Cardiac fibroblast (primary cell): ENCODE measurements at places on chromosomes 11 and 22.
A peak's percentile ranks its signal among the peaks of the same experiment; 100 is the strongest.

DNA sequence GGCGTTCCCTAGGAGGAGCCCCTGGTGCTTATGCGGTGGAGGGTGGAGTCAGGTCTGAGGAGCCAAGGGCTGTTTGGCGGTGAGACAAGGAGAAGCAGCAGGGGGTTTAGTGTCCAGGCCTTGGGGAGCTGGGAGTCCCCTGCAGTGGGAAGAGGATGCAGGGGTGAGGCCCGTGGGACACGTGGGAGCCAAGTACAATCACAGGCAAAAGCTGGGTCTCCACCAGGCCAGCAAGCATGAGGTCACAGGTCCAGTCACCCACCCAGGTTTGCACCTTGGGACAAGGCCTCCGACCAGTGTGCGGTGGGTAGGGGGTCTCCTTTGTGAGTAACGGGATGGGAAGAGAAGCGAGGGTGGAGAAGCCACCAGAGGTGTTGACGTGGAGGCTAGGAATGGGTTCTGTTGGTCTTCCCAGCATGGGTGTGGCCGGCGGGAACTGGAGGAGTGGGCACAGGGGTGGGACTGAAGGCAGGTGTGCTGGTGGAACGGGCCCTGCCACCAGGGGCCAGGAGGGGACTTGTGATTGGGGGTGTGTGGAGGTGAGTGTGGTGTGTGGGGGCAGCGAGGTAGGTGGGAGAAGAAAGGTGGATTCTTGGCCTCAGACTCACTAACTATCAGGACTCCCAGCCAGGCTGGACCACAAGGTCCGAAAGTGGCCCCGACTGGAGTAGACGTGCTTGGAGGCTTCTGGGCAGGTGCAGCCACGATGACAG is 953.6 kb downstream of the TBC1D22A start:
- DNase-seq, result no peak

DNA sequence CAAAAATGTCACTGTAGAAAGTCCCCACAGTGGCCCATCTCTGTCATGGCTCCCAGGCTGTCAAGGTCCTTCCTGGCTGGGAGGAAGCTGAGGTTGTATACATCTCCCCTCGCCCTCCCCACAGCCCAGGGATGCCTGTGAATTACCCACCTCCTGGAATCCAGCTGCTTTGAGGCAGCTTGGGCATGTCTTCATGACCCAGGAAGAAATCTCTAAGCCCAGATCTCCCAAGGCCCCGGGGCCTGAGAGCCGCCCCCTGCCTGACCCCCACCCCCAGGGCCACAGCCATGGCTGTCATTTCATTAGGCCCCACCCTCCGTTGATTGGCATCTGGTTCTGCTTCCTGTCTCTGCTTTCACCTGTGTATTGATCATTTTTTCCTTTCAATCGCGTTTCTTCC is 207.5 kb downstream of the TBC1D22A start:
- no peak for DNase-seq

DNA sequence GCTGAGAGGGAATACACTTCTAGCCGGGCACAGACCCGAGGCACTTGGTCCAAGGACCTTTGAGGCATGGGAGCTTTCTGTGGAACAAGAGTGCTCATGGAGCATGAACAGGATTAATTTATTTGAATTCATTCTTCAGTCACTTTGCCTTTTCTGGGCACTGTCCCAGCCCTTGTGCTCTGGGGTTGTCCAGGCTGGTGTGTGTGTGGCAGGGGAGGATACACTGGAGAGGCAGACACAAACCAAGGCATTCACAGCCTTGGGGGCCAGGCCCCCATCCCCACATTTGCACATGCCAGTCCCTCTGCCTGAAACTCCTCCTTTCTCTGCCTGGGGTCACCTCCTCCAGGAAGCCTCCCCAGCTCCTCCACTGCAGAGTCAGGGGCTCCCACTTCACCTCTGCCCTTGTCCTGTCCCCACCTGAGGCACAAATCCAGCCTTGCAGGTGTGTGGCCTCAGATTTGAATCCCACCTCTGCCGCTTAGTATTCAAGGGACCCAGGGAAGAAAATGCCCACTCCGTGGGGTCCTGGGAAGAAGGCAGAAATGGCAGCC is 55.5 kb downstream of the MYO7A start:
- no peak for DNase-seq

DNA sequence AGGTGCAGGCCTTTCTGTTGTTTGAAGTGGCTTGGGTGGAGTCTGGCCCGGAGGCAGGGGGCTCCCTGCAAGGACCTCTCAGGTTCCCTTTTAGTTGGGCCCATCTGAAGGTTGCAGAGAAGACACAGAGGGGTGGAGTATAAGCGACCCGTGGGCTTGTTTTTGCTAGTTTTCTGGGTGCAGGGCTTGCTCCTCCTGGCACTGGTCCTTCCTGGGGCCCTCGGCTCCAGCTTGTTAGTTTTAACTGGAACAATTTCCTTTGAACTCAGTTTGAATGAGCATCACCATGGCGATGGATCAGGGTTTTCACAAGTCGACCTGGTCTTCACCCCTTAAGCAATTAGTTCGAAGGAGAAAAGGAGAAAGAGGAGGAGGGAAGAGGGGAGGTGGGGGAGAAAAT is 28.5 kb upstream of the OAF start:
- DNase-seq, result no peak

DNA sequence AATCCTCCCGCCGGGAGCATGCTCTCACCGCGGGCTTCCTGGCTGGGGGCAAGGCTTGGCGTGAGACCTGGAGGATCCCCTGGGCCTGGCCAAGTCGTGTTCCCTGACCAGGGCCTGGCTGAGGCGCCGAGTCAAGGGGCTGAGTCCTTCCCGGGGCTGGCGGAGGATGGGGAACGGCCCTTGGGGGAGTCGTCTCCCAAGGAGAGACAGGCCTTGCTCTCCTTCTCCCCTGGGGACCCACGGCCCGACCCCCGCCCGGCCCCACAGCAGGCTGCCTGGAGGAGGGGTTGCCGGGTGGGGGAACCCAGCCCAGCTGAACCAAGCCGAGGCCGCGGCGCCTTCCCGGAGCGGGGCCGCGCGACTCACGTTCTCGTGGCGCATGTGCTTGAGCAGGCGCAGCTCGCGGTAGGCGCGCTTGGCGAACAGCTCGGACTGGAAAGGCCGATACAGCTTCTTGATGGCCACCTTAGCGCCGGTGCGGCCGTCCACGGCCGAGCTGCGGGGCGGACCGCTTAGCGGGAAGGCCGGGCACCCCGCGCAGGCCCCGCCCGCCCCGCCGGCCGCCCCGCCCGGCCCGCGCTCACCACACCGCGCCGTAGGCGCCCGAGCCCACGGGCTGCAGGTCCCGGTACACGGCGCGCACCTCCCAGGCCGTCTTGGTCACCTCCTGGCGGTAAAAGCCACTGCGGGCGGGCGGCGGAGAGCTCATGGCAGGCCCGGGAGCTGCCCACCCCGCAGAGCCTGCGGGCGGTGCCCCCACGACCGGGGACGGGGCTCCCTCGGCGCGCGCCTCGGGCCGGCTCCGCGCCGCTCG is 475 bp downstream of the MAPK12 start:
- peak; percentile 71 for DNase-seq

DNA sequence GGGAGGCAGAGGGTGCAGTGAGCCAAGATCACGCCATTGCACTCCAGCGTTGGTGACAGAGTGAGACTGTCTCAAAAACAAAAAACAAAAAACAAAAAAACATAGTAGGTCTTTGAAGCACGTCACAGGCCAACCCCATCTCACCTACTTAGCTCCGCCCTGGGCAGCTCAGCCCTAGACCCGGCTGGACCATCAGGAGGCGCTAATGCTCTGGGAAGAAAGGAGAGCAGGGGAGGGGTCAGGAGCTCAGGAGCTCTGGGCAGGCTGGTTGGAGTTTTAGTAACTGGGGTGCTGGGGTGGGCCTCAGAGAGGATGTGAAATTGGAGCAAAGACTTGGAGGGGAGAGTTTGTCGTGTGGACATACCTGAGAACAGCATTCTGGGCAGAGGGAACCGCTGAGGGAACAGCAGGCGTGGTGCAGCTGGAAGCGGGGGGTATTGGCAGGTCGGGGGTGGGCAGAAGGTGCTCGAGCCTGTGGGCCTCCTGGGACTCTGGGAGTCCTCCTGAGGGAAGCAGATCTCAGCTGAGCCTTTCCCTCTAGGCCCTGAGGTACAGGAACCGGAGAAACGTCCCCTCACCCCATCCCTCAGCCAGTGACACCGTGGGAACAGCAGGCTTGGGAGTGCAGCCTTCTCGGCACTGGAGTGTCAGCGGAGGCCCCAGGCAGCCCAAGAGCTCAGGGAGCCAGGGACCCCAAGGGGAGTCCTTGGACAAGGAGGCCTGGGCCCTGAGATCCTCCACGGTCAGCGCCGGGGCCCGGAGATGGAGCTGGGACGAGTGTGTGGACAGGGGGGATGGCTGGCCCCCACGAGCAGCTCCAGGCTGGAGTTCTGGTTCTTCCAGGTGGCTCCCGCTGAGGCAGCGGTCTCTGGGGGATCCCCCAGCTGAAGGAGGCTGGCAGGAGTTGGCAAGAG is 2.2 kb upstream of the RPS6KA4 start:
- DNase-seq, result peak; percentile 60

DNA sequence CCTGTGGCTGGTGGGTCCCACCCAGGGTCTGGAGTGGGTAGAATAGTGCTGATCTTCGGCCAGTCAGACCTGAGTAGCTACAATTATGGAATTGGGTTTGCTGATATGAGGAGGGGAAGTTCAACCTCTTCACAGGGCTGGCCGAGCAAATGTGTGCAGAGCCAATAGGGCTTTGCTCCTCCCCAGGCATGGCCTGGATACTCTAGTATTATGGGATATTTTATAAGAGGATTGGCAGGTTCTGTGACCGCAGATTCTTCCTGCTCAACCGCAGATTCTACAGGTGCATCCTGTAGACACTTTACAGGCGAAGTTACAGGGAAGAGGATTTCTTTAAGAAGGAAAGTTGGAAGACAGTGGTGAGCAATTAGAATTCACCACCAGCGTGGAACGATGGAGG is 44.3 kb downstream of the TBC1D22A start:
- no peak for DNase-seq

DNA sequence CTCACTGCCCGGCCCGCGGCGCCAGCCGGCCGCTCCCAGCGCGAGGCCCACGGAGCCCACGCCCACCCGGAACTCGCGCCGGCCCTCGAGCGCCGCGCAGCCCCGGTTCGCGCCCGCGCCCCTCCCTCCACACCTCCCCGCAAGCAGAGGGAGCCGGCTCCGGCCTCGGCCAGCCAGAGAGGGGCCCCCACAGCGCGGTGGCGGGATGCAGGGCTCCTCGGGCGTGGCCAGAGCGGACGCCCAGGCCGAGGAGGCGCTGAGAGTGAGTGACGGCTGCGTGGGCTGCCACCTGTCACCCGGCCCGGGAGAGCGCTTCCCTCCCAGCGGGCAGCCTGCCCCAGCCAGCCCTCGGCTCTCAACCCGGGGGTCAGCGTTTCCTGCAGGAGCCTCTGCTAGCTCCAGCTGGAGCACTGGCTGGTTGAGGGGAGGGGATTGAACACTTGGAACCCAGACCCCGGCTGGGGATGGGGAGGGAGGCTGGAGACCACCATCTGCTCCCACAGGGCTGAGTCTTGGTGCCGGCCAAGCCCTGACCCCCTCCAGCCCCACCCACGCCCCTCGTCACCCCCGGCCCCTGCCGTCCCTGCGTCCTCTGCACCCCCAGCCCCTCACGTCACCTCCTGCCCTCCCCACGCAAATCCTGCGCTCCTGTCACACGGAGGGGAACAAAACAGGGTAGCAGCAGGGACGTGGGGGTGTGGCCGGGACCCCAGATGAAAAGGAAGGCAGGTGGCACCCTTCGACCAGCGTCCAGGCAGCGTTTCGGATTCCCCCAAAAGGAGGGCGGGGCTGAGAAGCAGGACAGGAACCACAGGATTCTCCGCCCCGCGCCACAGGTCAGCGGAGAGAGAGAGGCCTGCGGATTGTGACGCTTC is 157.0 kb downstream of the BRD1 start:
- DNase-seq, result no peak

DNA sequence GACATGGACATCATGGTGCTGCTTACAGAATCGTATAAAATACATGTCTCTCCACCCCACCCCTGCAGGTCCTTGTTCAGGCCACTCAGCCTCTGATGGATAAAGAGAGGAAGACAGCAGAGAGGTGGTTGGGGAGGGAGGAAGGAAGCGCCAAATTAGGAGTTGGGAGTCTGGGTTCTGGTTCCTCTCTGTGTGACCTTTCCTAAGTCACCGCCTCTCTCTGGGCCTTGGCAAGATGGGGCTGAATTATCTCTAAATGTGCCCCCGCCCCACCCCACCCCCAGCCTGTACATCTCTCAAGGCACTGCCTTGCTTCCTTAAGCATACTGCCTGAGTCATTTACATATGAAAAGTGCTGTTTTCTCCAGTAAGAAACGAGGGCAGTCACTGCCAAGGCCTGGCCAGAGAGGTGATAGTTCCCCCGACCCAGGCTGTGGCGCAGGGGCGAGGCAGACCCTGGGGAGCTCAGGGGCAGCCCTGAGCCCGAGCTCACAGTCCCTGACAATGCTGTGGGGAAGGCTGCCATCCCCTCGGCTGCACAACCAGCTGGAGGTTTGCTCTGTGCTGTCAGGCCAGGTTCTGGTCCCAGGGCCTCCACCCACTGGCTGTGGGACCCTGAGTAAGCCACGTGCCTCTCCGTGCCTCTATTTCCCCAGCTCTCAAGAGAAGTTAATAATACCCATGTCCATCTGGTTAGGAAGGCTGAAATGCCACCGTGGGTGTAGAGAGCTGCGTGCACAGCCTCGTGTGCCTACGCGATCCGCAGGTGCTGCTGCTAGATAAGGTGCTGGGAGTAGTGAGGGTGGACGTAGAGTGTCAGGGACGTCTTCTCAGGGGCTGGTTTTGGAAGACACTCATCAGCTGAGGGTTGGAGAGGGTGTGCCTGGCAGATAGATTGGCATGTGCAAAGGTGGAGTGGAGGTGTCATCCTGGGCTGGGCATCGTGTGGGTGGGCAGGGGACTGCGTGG is 55.3 kb downstream of the CACNA1I start:
- no peak for DNase-seq

- DNase-seq, result no peak
Observed at GRCh38 chr11:86145439-86146156, 76.7 kb upstream of the PICALM start.

GRCh38 chr11:68927280-68928135 is 23.8 kb downstream of the IGHMBP2 start:
- no peak for DNase-seq

DNA sequence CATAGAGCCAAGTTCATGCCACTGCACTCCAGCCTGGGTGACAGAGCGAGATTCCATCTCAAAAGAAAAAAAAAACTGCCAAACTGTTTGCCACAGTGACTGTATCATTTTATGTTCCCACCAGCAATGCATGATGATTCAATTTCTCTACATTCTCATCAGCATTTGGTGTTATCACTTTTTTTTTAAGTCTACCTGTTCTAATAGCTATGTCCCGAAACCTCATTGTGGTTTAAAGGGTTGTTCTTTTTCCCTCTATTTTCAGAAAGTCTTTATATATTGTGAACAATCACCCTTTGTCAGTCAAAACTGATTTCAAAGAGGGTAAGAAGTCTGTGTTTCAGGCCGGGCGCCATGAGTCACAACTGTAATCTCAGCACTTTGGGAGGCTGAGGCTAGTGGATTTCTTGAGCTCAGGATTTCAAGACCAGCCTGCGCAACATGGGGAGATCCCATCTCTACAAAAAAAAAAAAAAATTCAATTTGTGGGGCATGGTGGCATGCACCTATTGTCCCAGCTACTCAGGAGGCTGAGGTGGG is 14.8 kb upstream of the FAM168A start:
- no peak for DNase-seq

DNA sequence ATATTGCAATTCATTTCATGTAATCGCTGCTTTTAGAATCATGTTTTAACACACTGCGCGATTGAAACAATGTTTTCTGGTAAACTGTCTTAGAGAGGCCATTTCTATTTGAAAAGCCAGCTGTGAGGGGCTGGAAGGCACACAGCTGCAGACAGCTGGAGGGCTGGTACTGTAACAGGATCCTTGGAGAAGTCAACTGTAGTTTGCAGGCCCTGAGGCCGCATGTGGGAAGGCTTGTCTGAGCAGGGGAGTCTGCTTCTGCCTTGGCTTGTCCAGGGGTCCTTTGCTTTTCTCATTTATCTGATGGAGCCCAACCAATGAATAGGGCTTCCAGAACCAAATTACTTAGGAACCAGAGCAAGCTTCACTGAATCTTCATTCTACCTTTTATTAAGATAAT is 313.5 kb downstream of the BLID start:
- no peak for DNase-seq
